M059J (cell line): ENCODE measurements at places on chromosomes 11 and 22. TPM values are rescaled to one million over a fixed set of nuclear protein-coding genes. Genes with fewer than 3 reads are reported as not detected.

- DNase-seq, result no peak
These were observed 73.1 kb upstream of the KCNA4 start for GRCh38 chr11:30089921-30090320.

MMP1 gene
- total RNA-seq, result 75.7 and 80.6 TPM in 2 replicates

DNA sequence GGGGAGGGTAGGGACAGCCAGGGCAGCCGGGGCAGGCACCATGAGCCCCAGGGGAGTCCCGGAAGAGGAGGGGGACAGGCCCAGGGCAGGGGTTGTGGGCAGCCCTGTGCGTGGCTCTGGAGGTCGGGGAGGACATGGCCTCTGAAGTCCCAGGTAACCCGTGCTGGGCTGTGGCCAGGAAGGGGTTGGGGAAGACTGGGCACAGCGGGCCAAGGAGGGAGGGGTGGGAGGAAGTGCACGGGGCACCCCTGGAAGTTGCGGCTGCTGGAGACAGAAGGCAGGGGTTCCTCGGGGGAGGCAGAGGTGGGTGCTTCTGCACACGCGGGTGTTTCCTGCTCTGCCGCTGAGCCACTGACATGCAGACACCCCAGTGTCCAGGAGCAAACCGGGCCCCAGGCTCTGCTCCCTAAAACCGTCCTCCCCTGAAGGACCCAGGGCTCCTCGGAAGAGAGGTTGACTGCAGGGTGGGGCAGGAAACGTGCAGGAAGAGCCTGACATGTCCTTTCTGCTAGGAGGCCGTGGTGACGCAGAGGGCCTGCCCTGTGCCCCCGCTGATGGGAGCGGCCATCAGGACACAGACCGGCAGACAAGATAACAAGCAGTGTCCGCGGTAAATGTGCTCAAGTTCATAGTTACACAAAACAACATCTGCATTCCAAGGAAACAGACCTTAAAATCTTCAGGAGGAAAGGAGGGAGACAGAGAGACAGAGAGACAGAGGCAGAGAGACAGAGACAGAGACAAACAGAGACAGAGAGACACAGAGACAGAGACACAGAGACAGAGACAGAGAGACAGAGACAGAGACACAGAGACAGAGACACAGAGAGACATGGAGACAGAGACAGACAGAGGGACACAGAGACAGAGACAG, 5.7 kb downstream of the TNNI2 start:
- no peak for DNase-seq

- DNase-seq, result no peak
These were observed 17.7 kb downstream of the PHLDB1 start for GRCh38 chr11:118625036-118625690.

- no peak for DNase-seq
These were observed 14.5 kb downstream of the DGCR2 start for GRCh38 chr22:19107730-19108074.

GRCh38 chr11:30818721-30819120, 232.6 kb upstream of the MPPED2 start:
- DNase-seq, result no peak

TYR gene
- not detected in 2 replicates for total RNA-seq

- DNase-seq, result peak; percentile 94
These were observed 11.7 kb downstream of the SEC14L2 start for GRCh38 chr22:30408388-30409102.

HORMAD2 gene
- total RNA-seq, result 0.22 TPM in 1 of 2 replicates, not detected in the other

GRCh38 chr11:2800655-2801531, 84.7 kb downstream of the CDKN1C start:
- no peak for DNase-seq

DNA sequence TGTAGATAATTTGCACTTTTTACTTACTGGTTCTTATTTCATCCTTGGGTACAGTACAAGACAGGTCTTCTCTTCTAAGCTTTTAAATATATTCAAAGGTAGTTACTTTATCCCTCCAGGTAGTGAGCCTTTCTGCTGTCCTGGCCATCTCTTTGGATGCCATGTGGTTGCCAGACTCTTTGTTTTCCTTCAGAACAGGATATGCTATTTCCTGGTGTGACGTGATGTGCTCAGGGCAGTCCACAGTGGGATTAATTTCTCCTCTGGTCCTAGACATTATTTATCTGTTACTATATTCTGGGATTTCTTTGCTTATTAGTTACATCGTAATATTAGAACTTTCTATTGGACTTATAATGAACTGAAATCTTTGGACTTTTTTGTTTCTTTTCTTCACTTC, 63.7 kb downstream of the PPP6R3 start:
- no peak for DNase-seq

GRCh38 chr22:27790376-27791158, 11.0 kb downstream of the MN1 start:
- DNase-seq, result no peak

ZNF74 gene
- total RNA-seq, result 4.6 and 8.3 TPM in 2 replicates

DNA sequence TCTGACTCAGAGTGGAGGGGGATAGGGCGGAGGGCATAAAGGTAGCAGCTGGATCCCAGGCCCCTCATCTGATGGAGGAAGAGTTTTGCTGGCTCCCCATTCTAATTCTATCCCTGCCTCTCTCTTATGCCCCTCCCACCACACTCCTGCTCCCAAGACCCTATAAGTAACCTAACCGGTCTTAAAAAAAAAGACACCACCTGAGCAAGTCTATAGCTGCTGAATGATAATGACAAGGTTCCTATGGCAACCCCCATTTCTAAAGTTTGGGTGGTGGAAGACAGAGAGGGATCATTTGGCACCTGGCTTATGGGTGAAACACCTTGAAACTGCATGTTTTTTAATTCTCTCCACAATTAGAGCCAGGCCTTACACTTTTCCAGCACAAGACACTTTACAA, 69.6 kb downstream of the LARGE1 start:
- no peak for DNase-seq

GRCh38 chr11:8601376-8602133, 7.5 kb upstream of the STK33 start:
- no peak for DNase-seq

DNA sequence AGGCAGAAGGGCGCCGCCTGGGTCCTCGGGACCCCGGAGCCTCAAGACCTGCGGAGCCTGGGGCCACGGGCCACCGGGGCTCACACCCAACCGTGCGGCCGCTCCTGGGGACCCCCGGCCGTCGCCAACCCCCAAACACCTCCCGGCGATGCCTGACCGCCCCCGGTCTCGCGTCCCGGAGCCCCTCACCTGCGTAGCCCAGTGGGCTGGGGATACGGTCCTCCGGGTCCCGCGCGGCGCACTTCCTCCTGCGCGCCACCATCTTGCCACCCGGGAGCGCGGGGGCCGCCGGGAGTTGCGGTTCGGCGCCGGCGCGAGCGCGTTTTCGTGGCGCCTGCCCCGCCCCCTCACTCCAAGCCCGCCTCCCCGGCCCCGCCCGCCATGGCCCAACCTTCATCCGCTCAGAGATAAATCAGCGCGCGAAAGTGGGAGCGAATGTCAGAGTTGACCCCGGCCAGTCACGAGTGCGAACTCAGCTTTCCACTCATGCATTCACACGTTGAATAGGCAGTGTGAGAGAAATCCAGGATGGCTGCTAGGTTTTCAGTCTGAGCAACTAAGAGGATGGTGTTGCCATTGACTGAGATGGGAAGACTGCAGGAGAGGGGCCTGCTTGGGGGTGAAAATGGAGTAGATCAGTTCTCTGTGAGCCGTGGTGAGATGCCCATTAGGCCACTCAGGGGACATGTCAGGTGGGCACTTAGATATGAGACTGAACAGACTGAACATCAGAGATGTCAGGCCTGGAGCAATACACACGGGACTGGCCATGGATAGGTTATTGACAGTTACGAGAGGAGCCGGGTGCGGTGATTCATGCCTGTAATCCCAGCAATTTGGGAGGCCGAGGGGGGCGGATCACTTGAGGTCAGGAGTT, at the start of gene RRP7A:
Gene RRP7A (minus strand): TSS at position 272 of the 877 bp plus-strand sequence. CDS start 10 bp downstream, at position 262.
- DNase-seq, result peak; percentile 59

DNA sequence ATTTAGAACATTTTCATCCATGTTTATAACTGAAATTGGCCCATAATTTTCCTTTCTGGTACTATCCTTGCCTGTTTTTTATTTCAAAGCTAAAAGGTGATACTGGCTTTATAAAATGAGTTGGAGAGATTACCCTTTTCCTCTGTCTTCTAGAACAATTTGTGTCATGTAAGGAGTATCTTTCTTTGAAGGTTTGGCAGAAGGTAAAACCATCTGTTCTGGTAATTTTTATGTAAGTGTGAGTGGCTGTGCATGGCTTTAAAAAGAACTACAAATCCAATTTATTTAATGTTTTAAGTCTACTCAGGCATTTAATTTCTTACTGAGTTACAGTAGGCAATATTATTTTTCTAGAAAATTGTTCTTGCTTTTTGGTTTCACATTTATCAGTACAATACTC, 7.7 kb upstream of the MRGPRD start:
- DNase-seq, result no peak

GRCh38 chr11:62666259-62666926, 1.3 kb downstream of the CSKMT start:
- DNase-seq, result no peak

PAMR1 gene
- not detected in 2 replicates for total RNA-seq

DNA sequence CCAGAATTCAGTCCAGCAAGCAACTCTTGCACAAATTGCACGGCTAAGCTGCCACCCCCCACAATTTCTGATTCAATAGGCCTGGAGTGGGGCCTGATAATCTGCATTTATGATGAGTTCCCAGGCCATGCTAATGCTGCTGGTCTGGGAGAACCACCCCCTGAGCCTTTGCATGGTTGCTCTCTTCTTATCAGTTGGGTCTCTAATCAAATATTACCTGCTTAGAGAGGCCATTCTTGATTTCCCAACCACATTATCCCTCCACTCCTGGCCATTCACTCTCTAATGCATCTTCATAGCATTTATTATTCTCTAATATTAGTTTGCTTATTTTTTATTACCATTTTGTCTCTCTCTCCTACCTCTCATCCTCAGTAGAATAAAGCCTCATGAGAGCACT, 99.5 kb downstream of the NAV2 start:
- no peak for DNase-seq

DNA sequence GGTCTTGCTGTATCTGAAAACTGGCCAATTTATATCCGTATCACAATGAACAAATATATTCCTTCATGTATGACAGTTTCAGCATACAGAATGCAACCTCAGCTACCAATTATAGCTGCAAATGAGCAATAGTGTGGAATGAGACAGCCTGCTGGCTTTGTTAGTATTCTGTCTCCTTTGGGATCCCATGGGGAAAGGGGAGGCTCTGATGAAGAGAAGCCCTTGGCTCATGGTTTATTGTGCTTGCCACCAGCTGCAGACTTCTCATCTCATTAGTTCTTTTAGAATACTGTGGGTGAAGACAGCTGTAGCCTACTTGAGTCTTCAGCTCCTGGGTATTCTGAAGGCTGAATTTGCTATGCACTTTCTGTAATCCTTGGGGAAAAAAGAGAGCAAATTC, 42.4 kb downstream of the PITPNB start:
- no peak for DNase-seq

ARHGAP42 gene
- total RNA-seq, result 5.9 and 7.0 TPM in 2 replicates

DNA sequence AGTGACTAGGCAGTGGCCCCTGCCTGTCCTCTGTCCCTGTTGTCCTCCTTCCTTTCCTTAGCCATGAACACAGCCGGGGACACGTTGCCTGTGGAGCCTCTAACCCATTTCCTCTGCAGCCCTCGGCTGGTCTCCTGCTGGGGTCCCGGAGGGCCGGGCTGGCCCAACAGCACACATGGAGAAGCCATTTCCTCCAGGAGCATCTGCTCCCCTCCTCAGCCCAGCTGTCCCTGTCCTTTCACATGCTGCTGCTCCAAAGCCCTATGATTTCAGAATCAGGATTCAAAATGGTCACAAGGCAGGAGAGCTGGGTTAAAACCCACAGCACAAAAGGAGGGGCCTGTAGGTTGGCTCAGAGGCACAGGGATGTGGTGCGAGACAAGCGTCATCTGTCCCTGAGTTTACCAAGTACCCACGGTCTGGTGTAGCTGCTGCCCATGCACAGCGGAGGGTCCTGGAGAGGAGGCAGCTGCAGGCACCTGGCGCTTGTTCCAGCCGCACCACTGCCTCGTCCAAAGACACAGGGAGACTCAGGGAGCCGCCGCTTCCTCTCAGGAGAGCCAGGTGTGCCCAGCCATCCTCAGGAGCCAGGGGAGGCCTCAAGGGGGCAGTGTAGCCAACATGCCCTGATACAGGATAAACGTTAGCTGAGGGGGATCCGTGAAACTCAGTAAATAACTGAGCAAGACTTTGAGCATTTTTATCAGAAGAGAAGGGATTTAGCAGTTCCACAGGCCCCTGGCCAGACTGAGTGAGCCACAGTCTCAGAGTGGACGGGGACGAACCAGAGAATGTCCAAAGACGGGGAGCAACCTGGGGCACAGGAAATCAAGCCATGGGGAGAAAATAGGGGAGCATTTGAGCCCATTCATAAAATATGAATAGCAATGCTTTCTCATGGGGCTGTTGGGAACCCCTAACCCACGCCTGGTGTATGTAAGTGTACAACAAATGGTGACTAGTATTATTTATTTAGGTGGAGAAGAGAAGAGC, 3.9 kb upstream of the VSIG10L2 start:
- DNase-seq, result peak; percentile 47
